ENCODE measurements at places on chromosomes 3 and 15. TPM values are rescaled to one million over a fixed set of nuclear protein-coding genes. Genes with fewer than 3 reads are reported as not detected.

SKOR1 gene
- total RNA-seq: 0.16 TPM

ACTC1 gene
- 0.16 TPM for total RNA-seq

KCNAB1 gene
- total RNA-seq: under 0.01 TPM

KIF7 gene
- 15.1 TPM for total RNA-seq

TOMM70 gene
- 44.9 TPM for total RNA-seq

ATP13A4 gene
- 1.3 TPM for total RNA-seq

GRAMD2A gene
- total RNA-seq: 0.09 TPM

NR2C2 gene
- 14.5 TPM for total RNA-seq

CCR3 gene
- 0.09 TPM for total RNA-seq

LEKR1 gene
- 0.26 TPM for total RNA-seq

CELSR3 gene
- total RNA-seq: 1.1 TPM

TLR9 gene
- under 0.01 TPM for total RNA-seq

AMOTL2 gene
- 48.1 TPM for total RNA-seq

ROBO1 gene
- 66.8 TPM for total RNA-seq

SLC12A1 gene
- total RNA-seq: not detected

CYP1A2 gene
- total RNA-seq: not detected

CCK gene
- 43.5 TPM for total RNA-seq

PATL2 gene
- 1.4 TPM for total RNA-seq

NXPE3 gene
- 18.9 TPM for total RNA-seq

USP3 gene
- total RNA-seq: 28.1 TPM

COL6A6 gene
- total RNA-seq: 22.8 TPM

MUC4 gene
- total RNA-seq: 0.16 TPM

HGD gene
- total RNA-seq: 0.32 TPM

EPHA3 gene
- total RNA-seq: 0.16 TPM

GOLGA8T gene
- 0.17 TPM for total RNA-seq

C3orf80 gene
- total RNA-seq: not detected

CSPG5 gene
- total RNA-seq: 0.09 TPM

MYL3 gene
- 0.09 TPM for total RNA-seq

QRICH1 gene
- total RNA-seq: 59.1 TPM

C3orf20 gene
- not detected for total RNA-seq

RTP1 gene
- total RNA-seq: not detected

MME gene
- 81.5 TPM for total RNA-seq

MUSTN1 gene
- total RNA-seq: not detected

NPAP1 gene
- under 0.01 TPM for total RNA-seq

ADGRG7 gene
- not detected for total RNA-seq
